Bronchial smooth muscle cell (primary cell): ENCODE measurements at places on chromosomes 16 and 17. TPM values are rescaled to one million over a fixed set of nuclear protein-coding genes. Genes with fewer than 3 reads are reported as not detected.

Gene KRT14
- 0.16 and 1.0 TPM in 2 replicates for total RNA-seq

Gene CCL11
- total RNA-seq: 0.52 TPM in 1 of 2 replicates, not detected in the other

Gene GP2
- not detected in 2 replicates for total RNA-seq

Gene MYH13
- under 0.01 TPM in 1 of 2 replicates, not detected in the other for total RNA-seq

Gene MT1M
- 2.8 and 3.9 TPM in 2 replicates for total RNA-seq

Gene ENPP7
- total RNA-seq: not detected in 2 replicates

Gene SSTR5
- not detected in 2 replicates for total RNA-seq

Gene EIF4A3
- total RNA-seq: 86.5 and 161 TPM in 2 replicates

Gene SLC16A3
- total RNA-seq: 54.5 and 74.1 TPM in 2 replicates

Gene PRR35
- not detected in 2 replicates for total RNA-seq

Gene LRRC37A2
- total RNA-seq: 1.4 and 3.2 TPM in 2 replicates
